ENCODE measurements at places on chromosomes 12 and 14.

DNA sequence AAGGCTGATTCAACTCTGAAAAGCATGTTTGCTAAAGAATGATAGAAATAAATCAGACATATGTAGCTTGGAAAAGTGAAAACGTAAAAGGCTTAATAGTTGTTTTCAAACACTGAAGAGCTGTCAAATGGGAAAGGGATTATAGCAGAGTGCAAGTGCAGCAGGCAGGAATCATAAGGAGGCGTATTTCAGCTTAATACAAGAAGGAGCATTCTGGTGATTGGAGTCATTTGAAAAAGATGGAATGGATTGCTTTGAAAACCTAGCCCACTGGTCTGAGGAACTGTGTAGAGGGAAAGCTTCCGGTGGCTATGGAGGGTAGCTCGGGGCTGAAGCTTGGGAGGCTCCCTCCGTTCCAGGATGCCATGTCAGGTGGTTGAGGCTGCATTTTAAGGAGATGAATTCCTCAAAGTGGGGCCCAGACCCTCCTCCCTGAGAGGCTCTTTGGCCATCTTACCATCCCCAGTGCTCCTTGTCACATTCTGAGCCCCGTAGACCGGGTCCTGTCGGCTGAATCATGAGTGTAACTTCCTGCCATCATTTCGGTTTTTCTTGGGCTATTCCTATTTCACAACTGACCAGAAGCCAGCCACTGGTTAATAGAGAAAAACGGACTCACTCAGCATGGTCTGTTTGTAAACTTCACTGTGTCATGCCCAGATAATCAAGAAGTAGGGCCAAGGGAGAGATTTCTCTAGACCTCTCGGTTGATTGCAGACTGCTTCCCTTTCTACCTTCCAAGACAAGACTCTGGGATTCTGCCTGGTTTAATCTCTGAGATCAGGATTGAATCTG is 6.5 kb downstream of the WNT5B start:
- DNase-seq = no peak

DNA sequence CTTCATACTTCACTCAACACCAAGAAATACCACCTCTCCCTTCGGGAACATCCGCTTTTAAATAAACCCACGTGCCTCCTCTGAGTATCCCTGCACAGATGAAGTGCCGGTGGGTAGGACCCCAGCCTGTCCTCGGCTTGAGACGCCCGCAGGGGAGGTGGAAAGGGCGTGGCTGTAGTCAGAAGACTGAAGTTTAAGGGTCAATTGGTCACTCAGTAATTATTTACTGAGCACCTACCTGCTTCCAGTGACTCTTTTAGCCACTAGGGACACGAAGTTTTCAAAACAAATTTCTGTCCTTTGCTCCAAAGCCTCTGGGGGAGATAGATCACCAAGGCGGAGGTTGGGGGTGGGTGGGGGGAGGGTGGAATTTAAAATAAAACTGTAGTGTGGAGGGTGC is 309.4 kb downstream of the VRK1 start:
- no peak for DNase-seq

- DNase-seq = no peak
Observed at GRCh38 chr12:88327276-88327675, 185.2 kb downstream of the TMTC3 start.

DNA sequence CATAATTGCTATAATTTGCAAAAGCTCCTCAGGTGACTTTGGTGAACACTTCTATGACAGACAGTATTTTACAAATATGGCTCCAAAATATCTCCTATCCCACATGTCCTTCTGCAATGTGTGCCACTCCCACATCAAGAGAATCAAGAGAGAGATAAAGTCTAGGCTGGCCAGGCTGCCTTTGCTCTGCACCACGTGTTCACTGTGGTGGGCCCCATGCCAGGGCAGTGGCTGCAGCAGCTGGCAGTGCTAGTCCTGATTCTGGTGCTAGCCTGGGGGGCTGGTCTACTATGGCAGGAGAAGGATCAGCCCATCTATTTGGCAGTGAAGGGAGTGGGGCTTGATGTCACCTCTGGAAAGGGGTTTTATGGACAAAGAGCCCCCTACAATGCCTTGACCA is 86.3 kb downstream of the DRAM1 start:
- DNase-seq = no peak

GRCh38 chr14:101467181-101467926 is 93.9 kb upstream of the DIO3 start:
- no peak for DNase-seq

- DNase-seq = peak; percentile 44
Observed at GRCh38 chr12:642633-643474, 20.4 kb downstream of the NINJ2 start.

DNA sequence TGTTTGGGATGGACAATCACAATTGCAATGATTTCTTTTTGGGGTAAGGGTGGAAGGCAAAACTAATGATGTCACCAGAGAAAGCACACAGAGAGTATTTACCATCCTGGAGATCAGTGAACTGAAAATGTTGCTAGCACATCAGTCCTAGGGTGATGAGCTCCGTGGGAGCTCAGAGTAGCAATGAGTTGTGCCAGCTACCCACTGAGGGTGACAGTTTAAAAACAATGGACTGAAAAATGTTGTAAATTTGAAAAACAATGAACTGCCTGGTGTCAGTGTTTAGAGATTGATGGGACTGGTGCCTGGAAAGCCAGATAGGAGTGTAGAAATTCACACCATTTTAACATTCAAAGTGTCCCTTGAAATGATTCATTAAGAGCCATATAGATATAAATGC is 198.5 kb downstream of the ATP23 start:
- DNase-seq = no peak

DNA sequence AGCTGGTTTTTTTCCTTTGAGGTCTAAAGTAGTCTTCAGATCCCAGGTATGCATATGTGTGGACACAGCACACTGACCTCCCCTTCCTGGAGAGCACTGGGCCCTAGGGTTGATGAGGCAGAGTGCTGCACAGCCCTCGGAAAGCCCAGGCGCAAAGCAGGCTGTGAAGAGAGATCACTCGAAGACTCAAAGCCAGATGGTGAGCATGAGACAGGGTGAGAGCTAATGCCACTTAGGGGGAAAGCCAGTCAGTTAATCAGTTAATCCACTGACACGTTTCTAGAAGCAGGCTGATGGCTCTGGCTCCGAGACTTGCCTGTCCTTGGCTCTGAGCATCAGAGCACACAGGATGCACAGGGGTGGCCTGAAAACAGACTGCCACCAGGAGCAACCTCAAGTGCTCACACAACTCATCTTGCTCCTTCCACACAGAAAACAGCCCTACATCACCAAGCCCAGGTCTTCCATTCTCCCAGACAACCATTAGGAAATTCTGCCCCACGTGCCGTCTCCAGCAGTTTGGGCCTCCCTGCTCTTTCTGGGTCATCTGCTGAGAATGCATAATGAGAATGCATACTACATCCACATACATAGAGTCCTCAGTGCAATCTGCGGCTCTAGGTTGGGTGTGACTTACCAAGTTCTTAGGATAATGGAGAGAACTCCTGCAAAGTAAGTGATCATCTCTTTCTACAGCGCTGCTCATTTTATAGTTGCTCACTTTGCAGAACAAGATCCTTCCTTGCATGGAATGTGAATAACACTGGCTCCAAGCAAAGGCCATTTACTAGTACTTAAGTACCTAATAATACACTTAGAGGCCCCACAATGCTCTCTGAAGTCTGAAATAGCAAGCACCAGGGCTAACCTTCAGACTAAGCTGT is 12.0 kb downstream of the AQP6 start:
- no peak for DNase-seq

DNA sequence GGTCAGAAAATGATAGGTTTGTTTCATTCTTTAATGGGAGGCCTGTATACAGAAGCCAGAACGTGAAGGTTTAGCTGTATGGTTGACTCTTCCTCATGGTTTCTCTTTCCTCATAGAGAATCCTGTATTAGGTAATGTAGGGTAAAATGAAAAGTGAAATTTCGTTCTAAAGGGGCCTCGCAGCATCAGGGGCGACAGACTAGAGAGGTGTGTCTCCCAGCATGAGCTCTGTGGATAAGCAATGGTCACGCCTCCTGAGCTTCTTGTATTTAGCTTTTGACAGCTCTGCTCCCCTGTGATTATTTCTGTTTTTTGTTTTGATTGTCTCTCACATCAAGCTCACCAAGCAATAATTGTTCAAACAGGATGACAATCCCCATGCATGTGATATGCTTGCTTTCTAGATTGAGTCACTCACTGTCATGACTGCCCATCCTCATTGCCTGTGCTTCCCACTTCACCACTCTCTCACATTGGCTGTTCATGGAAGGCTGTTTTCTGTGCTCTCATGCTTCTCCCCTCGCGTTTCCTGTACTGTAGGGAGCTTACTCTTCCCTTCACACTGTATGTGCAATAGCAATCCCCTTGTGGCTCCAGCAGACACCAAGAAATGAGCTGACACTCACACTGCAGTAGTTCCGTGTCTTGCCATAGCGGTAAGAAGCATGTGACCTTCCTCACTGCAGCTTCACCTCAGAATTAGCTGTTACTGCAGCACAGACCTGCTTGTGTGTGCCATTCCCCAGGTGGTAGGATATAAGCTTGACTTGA is 44.0 kb downstream of the RAD52 start:
- DNase-seq = no peak

DNA sequence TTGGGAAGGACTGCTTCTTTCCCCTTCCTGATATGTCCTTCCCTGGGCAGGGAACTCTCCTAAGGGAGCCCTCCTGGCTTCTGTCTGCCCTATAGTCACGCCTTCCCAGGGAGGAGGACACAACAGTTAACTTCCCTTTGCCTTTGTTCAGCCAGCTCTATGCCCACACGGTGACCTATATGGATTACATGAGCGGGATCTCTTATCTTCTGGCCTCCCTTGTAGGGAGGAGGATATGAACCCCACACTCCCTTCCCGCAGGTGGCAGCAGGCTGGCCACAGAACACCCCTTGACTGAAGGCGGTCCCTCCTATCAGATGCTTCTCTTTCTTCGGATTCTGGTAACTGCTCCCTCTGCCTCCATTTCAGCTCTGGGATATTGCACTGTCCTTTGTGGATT is 135.6 kb upstream of the MAX start:
- no peak for DNase-seq

DNA sequence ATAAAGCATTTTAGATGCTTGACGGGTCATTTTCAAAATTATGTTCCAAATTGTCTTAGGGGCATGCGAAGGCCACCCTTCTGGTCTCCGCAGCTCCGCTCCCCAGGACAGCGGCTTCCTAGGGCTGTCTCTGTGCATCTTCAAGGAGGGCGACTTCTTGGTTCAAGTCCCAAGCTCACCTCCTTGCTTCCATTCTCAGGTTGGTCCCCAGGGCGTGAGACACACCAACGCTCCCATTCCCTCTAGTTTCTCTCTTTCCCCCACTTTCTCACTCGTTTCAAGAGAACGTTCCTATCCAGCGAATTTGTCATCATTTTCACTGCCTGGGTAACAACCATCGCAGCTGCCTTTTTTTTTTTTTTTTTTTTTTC is 109.4 kb upstream of the CCND2 start:
- no peak for DNase-seq

GRCh38 chr12:109160433-109160832 is 44.0 kb downstream of the ACACB start:
- DNase-seq = no peak

- DNase-seq = no peak
Observed at GRCh38 chr12:49000346-49000745, 1.2 kb upstream of the DDN start.

DNA sequence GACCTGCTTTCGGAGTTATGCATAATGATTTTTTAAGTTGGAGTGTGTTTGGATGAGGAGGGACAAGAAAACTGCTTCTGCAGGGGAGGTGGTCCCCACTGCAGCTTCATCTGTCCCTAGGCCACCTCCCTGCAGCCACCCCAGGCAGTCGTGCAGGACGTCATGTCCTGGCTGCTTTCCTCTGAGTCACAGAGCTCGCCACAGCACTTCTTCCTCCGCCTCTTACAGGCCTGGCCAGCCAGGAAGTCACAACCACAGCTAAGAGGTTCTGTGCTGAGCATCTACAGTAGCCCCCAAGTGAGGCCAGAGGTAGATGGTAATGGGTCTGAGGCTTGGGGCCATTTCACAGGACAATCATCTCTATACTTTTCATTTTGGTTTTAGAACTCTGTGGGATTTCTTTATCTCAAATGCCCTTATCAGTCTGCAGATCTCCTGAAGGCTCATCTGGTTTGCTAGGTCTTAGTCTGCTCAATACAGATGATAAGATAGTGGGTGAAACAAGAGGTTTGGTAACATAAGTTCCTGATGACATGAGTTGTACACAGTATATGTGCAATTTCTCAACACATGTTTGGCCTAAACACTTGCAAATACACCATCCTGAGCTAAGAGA is 106.4 kb downstream of the ARF6 start:
- DNase-seq = no peak

GRCh38 chr14:104149617-104150135 is 11.3 kb downstream of the KIF26A start:
- no peak for DNase-seq

DNA sequence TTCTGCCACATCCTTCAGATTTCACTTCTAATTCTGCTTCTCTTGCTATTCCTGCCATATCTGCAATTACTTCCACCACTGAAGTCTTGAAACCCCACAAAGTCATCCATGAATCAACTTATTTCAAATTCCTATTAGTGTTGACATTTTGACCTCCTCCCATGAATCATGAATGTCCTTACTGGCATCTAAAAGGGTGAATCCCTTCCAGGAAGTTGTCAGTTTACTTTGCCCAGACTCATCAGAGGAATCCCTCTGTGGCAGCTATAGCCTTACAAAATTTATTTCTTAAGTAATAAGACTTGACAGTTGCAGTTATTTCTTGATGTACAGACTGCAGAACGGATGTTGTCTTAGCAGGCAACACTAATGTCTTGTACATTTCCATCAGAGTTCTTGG is 162.9 kb downstream of the PCNX1 start:
- no peak for DNase-seq

- DNase-seq = peak; percentile 30
Observed at GRCh38 chr14:55707365-55707804, 127.4 kb downstream of the KTN1 start.

DNA sequence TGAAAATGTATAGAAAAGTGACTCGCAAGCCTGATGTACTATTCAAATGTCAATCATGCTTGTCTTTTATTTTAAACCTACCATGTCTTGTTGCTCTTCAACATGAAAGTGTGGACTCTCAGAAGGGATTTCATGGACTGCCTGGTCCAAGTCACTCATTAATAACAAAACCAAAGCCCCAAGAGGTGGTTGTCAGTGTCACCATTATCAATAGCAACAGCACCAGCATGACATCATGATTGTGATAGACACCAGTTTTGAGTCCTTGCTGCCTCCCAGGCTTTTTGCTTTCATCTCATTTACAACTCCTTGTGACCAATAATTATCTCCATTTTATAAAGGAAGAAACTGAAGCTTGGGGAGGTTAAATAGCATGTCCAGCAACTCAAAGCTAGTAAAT is 112.0 kb upstream of the TMPO start:
- no peak for DNase-seq

- no peak for DNase-seq
Observed at GRCh38 chr14:99961826-99962518, 103.2 kb upstream of the EVL start.

DNA sequence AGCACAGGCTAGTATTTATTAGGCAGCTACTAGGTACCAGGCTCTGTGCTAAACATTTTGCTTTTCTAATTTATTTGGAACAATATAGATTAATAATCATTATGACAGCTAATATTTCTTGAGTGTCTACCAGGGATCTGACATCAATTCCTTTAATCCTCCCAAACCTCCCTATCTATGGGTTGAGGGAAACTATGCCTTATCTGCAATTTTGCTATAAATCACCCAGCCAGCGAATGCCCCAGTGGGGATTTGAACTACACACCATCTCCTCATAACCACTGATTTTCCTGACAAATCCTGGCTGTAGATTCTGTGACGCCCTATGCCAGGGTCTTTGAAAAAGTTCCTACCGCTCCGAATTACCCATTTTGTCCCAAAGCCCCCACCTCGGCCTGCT is 21.4 kb upstream of the PLEKHG3 start:
- no peak for DNase-seq

GRCh38 chr12:77189901-77190416 is 124.6 kb upstream of the E2F7 start:
- no peak for DNase-seq
